Smooth muscle cell of the coronary artery (primary cell): ENCODE measurements at places on chromosomes 12 and 14. TPM values are rescaled to one million over a fixed set of nuclear protein-coding genes. Genes with fewer than 3 reads are reported as not detected.

The DBX2 gene
- not detected in 2 replicates for total RNA-seq

The C1QL4 gene
- 0.45 TPM in 1 of 2 replicates, not detected in the other for total RNA-seq

The RFX4 gene
- total RNA-seq: not detected in 2 replicates

The SLC25A47 gene
- not detected in 2 replicates for total RNA-seq

The SLC7A7 gene
- total RNA-seq: 1.2 and 16.2 TPM in 2 replicates

The GPR84 gene
- not detected in 2 replicates for total RNA-seq

The ARPC3 gene
- total RNA-seq: 79.9 and 229 TPM in 2 replicates

The SMIM41 gene
- total RNA-seq: 0.12 and 0.15 TPM in 2 replicates

The MYF5 gene
- not detected in 2 replicates for total RNA-seq

The ABHD12B gene
- total RNA-seq: not detected in 2 replicates

The CFAP54 gene
- total RNA-seq: 1.1 and 1.6 TPM in 2 replicates

The LTBR gene
- total RNA-seq: 25.7 and 27.2 TPM in 2 replicates

The TMPRSS12 gene
- total RNA-seq: not detected in 2 replicates

The TSHR gene
- total RNA-seq: not detected in 2 replicates

The VSIG10 gene
- 11.6 and 16.0 TPM in 2 replicates for total RNA-seq

The KCNMB4 gene
- 1.2 and 6.0 TPM in 2 replicates for total RNA-seq

The TAMALIN gene
- total RNA-seq: 11.7 and 20.2 TPM in 2 replicates

The HOXC12 gene
- not detected in 2 replicates for total RNA-seq

The NRIP2 gene
- total RNA-seq: not detected in 2 replicates

The NKX2-1 gene
- total RNA-seq: not detected in 2 replicates

The CLEC4E gene
- not detected in 2 replicates for total RNA-seq

The UNC119B gene
- 17.8 and 20.0 TPM in 2 replicates for total RNA-seq

The KCNH3 gene
- total RNA-seq: 0.23 and 0.30 TPM in 2 replicates

The TMEM119 gene
- total RNA-seq: 6.1 and 102 TPM in 2 replicates

The IQSEC3 gene
- 0.35 TPM in 1 of 2 replicates, not detected in the other for total RNA-seq

The TNFAIP2 gene
- 21.9 and 46.6 TPM in 2 replicates for total RNA-seq

The TRMT5 gene
- 9.0 and 10.9 TPM in 2 replicates for total RNA-seq

The FAIM2 gene
- 0.38 and 41.0 TPM in 2 replicates for total RNA-seq

The KRT6C gene
- total RNA-seq: not detected in 2 replicates

The SYCP3 gene
- total RNA-seq: 0.08 and 0.12 TPM in 2 replicates

The ACACB gene
- 1.2 and 12.1 TPM in 2 replicates for total RNA-seq

The KLRB1 gene
- total RNA-seq: not detected in 2 replicates

The IGF1 gene
- 6.7 TPM in 1 of 2 replicates, not detected in the other for total RNA-seq

The TAS2R20 gene
- total RNA-seq: 1.9 and 2.3 TPM in 2 replicates

The PAWR gene
- total RNA-seq: 14.3 and 98.7 TPM in 2 replicates

The FITM1 gene
- 0.23 TPM in 1 of 2 replicates, not detected in the other for total RNA-seq

The SLC5A8 gene
- total RNA-seq: not detected in 2 replicates

The LIN7A gene
- total RNA-seq: 1.5 and 2.5 TPM in 2 replicates

The PLA2G1B gene
- total RNA-seq: not detected in 2 replicates

The PROX2 gene
- not detected in 2 replicates for total RNA-seq

The EIF2S3B gene
- 15.0 and 23.9 TPM in 2 replicates for total RNA-seq

The BTBD6 gene
- 29.3 and 37.4 TPM in 2 replicates for total RNA-seq

The ERC1 gene
- total RNA-seq: 14.6 and 24.3 TPM in 2 replicates

The PRR4 gene
- 0.47 and 0.53 TPM in 2 replicates for total RNA-seq

The TDRD9 gene
- total RNA-seq: 0.30 and 4.1 TPM in 2 replicates

The SP7 gene
- total RNA-seq: not detected in 2 replicates

The GLIPR1 gene
- 18.0 and 86.0 TPM in 2 replicates for total RNA-seq

The DNAJC22 gene
- under 0.01 and 5.9 TPM in 2 replicates for total RNA-seq

The BMAL2 gene
- total RNA-seq: 6.6 and 29.8 TPM in 2 replicates

The SDSL gene
- total RNA-seq: 7.0 and 21.7 TPM in 2 replicates

The TROAP gene
- total RNA-seq: 0.12 and 6.1 TPM in 2 replicates

The RPS29 gene
- total RNA-seq: 1,682 and 1,877 TPM in 2 replicates

The SIX1 gene
- total RNA-seq: 0.45 and 1.1 TPM in 2 replicates

The AQP5 gene
- 0.60 and 0.82 TPM in 2 replicates for total RNA-seq

The PLCZ1 gene
- total RNA-seq: not detected in 2 replicates

The ABCC9 gene
- 1.3 and 21.8 TPM in 2 replicates for total RNA-seq

The SPIC gene
- not detected in 2 replicates for total RNA-seq

The PZP gene
- total RNA-seq: not detected in 2 replicates

The RAD52 gene
- 10.7 and 28.3 TPM in 2 replicates for total RNA-seq
